Right cardiac atrium (tissue), 5 donors: ENCODE measurements at places on chromosomes 1 and 21. TPM values are rescaled to one million over a fixed set of nuclear protein-coding genes. Genes with fewer than 3 reads are reported as not detected.
A peak's percentile ranks its signal among the peaks of the same experiment; 100 is the strongest.

Gene TRIM17
- 1.5 TPM for total RNA-seq

Gene NDUFS5
- total RNA-seq = 466 TPM

Gene FCGR2B
- 9.1 TPM for total RNA-seq

Gene CGN
- 0.47 TPM for total RNA-seq

Gene GBP7
- not detected for total RNA-seq

Gene MNDA
- 2.3 TPM for total RNA-seq

Gene PGLYRP4
- total RNA-seq = not detected

Gene FMO3
- total RNA-seq = 1.2 TPM

Gene IGFN1
- total RNA-seq = 0.71 TPM

DNA sequence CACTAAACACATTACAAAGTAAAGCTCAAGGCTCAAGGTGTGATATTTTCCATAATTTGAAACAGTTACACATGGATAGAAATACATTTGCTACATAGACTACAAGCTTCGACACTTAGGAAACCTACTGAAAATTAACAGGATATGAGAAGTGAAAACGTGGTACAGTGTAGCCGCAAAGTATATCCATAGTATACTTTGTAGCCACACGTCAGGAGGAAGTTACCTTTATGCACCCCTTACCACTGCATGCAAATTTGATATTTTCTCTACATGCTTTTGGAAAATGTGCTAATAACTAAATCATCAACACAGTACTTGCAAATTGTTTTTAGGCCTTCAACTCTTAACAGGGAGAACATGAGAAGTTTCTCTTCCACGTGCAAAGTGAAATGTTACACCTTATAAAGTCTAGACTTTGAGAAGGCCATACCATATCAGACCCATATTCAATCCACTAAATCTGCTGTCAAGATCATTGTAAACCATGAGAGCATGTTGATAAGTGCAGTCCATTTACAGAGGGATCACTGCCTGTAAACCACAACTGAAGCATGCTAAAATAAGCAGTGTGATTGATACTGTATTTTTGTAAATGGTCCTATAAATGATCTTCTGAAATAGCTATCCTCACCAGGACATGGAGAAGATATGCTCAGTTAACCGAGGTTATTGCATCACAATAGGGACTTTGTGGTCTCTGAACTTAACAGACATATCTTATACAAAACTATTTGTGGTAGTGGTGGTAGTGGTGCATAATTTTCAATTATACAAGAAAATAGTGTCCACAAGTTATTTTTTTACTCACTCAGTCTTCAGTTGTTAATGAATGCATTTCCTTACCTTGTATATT, 64.7 kb downstream of the VAV3 start:
- no peak for DNase-seq

- no peak for DNase-seq
Observed at GRCh38 chr1:27133991-27134390, 20.9 kb downstream of the SLC9A1 start.

GRCh38 chr1:109498161-109498801, 4.4 kb downstream of the CYB561D1 start:
- DNase-seq = peak; percentile 51

- no peak for DNase-seq
Observed at GRCh38 chr1:77832901-77833300, 53.5 kb downstream of the MIGA1 start.

DNA sequence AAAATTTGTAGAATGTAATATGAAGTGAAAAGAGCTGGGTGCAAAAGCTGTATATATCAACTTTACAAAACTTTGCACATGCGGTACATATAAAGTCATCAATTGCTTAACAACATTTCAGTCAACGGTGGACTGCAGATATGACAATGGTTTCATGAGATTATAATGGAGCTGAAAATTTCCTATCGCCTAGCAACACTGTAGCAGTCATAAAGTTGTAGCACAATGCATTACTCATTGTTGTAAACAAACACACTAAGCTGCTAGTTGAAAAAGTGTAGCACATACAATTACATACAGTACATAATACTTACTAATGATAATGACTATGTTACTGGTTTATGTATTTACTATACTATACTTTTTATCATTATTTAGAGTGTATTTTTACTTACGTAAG, 64.0 kb downstream of the RGS7 start:
- no peak for DNase-seq

DNA sequence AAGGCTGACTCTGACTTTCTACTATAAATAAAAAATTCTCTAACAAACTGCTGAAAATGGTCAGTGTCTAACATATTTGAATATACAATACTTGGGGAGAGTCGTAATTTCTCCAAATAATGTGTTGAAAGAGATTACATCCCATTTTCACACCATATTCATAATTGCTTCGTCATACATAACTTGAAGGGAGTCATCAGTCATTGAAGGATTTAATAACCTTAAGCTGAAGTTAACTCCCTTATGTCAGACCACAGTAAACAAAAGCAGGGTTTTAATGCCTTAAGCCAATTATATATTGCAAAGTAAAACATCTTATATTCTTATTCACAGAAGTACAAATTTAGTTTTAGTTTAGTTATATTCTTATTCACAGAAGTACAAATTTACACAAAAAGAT, 129.9 kb downstream of the RERE start:
- DNase-seq = no peak

DNA sequence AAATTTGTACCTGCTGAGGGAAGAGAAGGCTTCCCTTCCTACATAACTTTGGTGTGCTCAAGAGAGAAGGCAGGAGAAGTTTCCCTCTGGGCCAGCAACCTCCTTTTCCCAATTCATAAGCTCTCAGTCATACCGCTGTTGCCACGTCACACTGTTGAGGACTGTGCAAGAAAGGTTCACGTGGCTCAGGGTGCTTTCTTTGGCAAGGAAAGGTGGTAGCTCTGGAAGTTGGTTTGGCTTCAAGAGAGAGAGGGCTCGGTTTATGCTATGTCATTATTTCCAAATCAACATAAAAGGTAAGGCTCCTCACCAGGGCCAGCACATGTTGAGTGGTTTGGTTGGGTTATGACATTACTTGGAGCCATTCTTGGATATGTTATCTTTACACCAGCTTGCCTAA, 77.3 kb downstream of the TNFSF18 start:
- no peak for DNase-seq

DNA sequence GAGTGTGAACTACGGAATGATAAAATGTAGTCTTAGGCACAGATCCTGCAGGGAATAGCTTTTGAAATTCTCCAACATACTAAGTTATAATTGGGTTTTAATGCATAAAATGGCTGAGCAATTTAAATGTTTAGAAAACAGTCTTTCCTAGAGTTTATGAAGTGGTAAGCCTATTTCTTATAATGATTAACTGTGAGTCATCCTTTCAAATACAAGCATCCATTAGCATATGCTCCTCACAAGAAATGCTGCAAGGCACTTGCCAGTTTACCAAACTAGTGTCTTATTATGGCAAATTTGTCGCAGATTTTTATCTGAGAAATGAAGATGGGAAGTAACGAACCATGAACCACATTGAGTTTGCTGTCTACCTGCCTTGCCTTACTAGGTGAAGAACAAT, 101.3 kb upstream of the ESRRG start:
- DNase-seq = no peak

GRCh38 chr1:172135076-172135672, 285.3 kb upstream of the C1orf105 start:
- DNase-seq = no peak

GRCh38 chr1:186948535-186948934, 119.8 kb downstream of the PLA2G4A start:
- DNase-seq = peak; percentile 37

DNA sequence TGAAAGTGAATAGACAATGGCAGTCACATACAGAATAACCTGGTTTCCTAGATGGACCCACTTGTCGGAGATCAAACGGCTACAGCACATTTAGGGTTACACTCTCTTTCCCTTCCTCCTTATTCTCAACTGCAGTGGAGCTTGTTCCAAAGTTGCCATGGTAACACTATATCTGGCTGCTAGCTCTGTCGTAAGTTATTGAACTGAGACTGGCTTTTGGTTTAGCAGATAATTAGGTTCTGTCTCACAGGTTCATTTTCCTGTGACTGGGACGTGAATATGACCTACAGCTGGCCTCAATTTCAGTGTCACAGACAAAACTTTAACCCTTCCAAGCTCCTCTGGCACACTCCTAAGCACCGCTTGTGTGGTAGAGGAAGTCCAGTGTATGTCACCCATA, 875.8 kb downstream of the USP25 start:
- no peak for DNase-seq

DNA sequence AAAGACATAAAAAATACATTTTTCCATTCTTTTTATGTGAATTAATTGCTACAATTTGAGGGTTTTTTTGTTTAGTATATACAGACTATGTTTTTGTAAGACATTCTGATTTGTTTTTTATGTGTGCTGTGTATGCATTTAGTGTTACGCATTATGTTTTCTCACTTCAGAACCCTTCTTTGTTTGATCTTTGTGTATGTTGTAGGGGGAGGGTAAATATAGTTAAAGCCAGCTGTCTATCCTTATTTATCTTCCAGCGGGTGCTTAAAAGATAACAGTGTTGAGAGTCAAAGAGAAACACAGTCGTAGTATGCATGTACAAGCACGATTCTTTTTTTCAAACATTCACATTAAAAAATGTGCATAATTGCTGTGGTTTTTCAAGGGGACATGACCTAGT, 97.5 kb upstream of the KIAA1614 start:
- DNase-seq = no peak

DNA sequence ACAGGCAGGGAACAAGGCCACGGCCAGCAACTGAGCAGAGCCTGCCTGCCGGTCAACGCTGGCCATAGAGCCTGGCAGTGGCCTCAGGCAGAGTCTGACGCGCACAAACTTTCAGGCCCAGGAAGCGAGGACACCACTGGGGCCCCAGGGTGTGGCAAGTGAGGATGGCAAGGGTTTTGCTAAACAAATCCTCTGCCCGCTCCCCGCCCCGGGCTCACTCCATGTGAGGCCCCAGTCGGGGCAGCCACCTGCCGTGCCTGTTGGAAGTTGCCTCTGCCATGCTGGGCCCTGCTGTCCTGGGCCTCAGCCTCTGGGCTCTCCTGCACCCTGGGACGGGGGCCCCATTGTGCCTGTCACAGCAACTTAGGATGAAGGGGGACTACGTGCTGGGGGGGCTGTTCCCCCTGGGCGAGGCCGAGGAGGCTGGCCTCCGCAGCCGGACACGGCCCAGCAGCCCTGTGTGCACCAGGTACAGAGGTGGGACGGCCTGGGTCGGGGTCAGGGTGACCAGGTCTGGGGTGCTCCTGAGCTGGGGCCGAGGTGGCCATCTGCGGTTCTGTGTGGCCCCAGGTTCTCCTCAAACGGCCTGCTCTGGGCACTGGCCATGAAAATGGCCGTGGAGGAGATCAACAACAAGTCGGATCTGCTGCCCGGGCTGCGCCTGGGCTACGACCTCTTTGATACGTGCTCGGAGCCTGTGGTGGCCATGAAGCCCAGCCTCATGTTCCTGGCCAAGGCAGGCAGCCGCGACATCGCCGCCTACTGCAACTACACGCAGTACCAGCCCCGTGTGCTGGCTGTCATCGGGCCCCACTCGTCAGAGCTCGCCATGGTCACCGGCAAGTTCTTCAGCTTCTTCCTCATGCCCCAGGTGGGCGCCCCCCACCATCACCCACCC, at the start of gene TAS1R3:
TAS1R3 (plus strand) TSS at position 213 of the 898 bp plus-strand sequence; CDS start at position 279, 66 bp downstream.
- no peak for DNase-seq

DNA sequence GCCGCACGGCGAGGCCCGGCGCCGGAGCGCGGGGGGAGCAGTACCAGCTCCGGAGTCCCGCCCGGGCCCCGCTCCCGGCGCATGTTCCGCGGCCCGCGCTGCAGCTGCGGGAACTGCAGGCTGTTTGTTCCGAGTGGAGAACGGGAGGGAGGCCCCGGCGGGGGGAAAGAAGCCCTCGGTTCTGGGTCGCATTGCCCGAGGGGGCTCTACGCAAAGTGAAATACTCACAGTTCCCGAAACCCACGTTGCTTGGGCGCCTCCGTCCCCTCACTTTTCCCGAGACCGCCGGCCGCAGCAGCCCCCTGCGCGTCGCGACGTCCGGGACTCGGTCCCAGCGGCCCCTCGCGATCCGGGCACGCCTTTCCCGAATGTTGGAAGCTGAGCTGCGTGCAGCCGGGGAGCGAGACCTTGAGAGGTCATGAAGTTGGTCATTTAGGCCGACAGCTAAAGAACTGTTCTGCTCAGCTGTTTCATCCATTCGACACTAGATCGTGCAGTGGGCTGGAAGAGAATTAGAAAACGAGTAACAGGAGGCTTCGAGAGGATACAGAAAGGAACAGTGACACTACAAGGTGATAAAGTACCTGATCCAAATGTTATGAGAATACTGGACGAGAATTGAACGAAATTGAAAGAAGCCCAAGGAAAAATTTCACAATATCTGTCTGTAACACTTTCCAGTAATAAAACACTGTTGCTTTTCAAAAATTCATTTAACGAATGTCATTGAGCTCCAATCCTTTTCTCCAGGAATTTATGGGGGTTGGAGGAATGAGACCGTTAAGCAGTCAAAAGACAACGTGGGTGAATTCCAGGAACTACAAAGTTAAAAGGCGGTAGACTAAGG, 657 bp upstream of the LIN9 start:
- DNase-seq = no peak

GRCh38 chr1:172719694-172720138, 60.8 kb downstream of the FASLG start:
- no peak for DNase-seq

DNA sequence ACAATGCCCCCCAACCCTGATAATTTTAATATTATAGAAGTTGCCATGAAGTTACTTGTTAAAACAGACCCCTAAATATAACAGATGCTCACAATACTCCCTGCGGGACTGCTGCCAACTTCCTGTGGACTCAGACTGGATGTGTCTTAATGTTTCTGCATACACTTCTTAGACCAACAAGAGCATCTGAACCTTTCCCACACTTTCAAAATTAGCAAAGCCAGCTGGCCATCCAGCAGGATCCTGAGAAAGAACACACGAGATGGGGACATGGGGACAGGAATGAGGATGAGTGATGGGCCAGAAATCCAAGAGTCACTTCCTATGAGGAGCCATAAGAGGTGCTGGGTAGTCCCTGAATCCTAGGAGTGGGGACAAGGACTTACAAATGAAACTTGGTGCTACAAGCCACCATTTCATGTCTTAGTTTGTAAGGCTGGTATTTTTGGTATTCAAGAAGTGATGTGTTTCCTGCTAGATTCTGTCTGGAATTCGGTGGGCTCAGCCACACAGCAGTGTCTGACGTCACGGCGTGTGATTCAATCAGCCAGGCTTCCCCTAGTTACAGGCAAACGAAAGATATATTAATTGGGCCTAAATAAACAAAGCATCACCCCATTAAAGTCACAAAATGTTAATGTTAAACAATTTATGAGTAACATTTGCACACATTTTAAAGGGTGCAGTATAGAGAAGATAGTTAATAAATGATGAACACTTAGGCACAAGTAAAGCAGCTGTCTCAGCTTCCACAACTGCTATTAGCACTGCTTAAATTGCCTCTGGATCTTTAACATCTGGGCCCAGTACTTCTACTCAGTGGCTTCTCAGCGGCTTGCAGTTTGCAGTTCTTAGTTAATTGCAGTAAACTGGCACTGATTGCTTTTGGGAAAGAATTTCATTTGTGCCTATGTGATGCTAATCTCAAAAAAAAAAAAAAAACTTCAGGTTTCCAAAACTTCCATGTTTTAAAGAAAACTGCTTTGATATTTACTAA, 41.2 kb upstream of the RGS8 start:
- no peak for DNase-seq

GRCh38 chr1:20255666-20256065, 35.0 kb upstream of the VWA5B1 start:
- DNase-seq = peak; percentile 25
